ENCODE measurements at places on chromosomes 7 and 10. TPM values are rescaled to one million over a fixed set of nuclear protein-coding genes. Genes with fewer than 3 reads are reported as not detected.

DNA sequence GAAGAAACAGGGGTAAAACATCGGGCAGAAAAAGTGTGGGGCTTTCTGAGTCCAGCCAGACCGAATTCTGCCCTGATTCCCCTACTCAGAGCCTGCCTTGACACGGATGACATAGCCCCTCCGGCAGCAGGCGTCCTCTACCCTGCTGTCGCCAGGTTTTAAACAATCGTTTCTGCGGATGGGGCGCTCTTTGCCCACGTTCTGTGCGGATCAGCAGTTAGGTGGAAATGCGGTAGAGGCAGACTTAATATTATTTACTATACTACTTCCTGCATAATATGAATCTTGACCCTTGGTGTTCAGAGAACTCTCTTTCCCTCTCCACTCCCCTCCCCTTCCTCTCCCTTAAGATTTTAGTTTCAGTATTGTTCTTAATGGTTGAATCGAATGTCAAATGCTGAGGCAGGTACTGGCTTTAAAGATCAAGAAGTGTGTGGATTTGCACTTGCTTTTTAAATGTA is 2.4 kb downstream of the GATA3 start:
- DNase-seq = no peak
- peaks cover 38% of the 10 kb centered on the region for H3K4me1 ChIP-seq
- H3K27ac ChIP-seq = no peak overlapping the region
- H3K27me3 ChIP-seq = peaks cover 99% of the 10 kb centered on the region
- H3K36me3 ChIP-seq = no peaks in the 10 kb centered on the region

Gene EN2
- polyA plus RNA-seq = not detected

GRCh38 chr10:13831711-13832141 is 245.0 kb downstream of the PRPF18 start:
- no peak overlapping the region for H3K4me3 ChIP-seq
- H3K36me3 ChIP-seq = no peaks in the 10 kb centered on the region
- no peaks in the 10 kb centered on the region for H3K27me3 ChIP-seq
- peak; percentile 32 for DNase-seq
- H3K4me1 ChIP-seq = no peaks in the 10 kb centered on the region
- H3K27ac ChIP-seq = peak overlapping the region; percentile 18

GRCh38 chr7:121604627-121605316 is 208.7 kb upstream of the FAM3C start:
- DNase-seq = no peak
- H3K4me3 ChIP-seq = no peak overlapping the region
- peak overlapping the region; percentile 23 for H3K27ac ChIP-seq
- H3K4me1 ChIP-seq = no peaks in the 10 kb centered on the region
- H3K27me3 ChIP-seq = no peaks in the 10 kb centered on the region

DNA sequence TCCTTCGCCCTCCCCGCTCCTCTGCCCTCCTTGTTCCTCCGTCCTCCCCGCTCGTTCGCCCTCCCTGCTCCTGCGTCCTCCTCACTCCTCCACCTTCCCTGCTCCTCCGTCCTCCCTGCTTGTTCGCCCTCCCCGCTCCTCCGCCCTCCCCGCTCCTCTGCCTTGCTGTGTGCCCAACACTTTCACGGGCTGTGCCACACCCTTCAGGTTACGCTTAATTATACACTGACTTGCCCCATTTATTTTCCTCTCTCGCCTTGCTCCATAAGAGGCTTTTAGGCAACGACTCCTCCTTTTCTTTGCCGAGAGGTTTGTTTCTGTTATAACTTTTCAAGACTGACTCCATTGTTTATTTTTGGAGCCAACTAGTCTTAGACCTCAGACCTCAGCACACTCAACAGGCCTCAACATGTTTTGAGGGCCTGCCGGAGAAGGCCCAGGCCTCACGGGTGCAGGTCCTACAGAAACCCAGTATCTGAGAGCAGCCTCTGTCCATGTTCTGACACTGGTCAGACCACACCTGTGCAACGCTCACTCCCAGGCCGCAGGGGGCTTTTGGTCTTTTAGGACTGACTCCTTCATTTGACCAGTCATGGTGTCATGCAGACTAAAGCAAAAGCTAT is 18.2 kb upstream of the PRKAG2 start:
- no peaks in the 10 kb centered on the region for H3K36me3 ChIP-seq
- no peak overlapping the region for H3K4me3 ChIP-seq
- no peak for DNase-seq
- no peak overlapping the region for H3K27ac ChIP-seq
- no peaks in the 10 kb centered on the region for H3K27me3 ChIP-seq

Gene AZGP1
- 7.9 TPM for polyA plus RNA-seq

- no peaks in the 10 kb centered on the region for H3K36me3 ChIP-seq
- DNase-seq = no peak
- H3K27me3 ChIP-seq = no peaks in the 10 kb centered on the region
- peaks cover 13% of the 10 kb centered on the region for H3K4me1 ChIP-seq
- H3K27ac ChIP-seq = no peak overlapping the region
These were observed 86.3 kb downstream of the FGFR2 start for GRCh38 chr10:121511943-121512342.
